ENCODE measurements at places on chromosomes 7 and 10.

GRCh38 chr10:34017281-34017680 is 682.8 kb upstream of the NRP1 start:
- no peak for DNase-seq

- no peak for DNase-seq
Measured at GRCh38 chr7:15607529-15608210, 45.9 kb upstream of the AGMO start.

- DNase-seq = peak; percentile 54
Measured at GRCh38 chr7:82624337-82624736, 180.8 kb upstream of the CACNA2D1 start.

DNA sequence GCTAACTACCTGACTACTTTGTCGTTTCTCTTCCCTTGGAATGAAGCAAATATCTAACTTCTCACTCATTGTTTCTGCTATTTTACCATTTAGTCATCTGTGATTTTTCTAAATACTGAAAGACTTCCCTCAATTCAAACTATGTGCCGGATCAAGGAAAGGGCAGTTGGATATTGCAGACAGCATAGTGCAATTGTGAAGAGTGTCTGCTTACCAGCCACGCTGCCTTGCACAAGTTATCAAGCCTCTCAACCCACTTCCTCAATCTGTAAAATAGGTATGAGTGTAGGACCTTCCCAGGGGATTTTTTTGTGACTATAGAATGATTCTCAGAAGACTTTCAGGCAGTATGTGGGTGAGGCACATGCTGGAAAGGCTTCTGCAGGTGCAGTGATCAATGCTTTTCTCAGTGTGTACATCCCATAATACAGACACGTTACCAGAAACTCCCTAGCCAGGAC is 54.3 kb downstream of the EGFR start:
- DNase-seq = no peak

DNA sequence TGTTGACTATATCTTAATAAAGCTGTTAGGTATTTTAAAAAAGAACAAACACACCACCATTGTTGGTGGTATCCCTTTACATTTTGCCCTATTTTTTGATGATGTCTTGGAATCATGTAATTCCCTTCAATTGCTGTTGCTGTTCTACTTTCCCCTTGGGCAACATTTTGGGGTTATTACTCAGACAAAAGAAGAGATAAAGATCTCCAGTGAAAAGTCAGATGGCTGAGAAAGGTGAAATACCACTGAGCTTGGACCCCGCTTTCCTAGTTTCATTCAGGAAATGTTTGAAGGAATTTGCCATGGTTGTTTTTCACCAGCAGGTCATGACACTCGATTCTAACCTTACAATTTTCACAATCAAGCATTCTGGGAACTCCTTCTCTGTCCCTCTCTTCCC is 84.6 kb downstream of the MACC1 start:
- no peak for DNase-seq

- no peak for DNase-seq
Measured at GRCh38 chr7:98211676-98212531, 665 bp downstream of the BHLHA15 start.

DNA sequence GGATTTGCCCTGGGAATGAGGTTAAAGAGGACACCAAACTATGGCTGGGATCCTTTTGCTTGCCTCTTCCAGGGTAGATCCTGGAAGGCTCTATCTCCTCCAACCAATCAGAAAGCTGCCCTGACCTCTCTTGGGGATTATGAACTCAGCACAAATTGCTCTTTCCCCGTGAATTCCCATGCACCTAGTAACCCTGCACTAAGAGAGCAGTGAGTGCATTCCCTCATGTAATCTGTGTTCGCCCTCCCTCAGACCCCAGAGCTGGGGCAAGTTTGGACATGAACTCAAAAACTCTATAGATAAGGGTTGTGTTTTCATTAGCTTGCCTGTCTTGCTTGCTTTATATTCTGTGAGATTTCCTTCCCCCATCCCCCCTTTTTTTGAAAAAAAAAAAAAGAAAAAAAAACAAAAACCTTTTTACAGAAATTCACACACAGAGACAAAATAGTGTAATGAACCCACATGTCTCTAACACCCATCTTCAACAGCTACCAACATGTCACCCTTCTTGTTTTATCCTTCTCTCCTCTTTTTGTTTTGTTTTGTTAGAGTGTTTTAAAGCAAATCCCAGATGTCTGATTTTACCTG is 225.5 kb upstream of the TCF7L2 start:
- no peak for DNase-seq

DNA sequence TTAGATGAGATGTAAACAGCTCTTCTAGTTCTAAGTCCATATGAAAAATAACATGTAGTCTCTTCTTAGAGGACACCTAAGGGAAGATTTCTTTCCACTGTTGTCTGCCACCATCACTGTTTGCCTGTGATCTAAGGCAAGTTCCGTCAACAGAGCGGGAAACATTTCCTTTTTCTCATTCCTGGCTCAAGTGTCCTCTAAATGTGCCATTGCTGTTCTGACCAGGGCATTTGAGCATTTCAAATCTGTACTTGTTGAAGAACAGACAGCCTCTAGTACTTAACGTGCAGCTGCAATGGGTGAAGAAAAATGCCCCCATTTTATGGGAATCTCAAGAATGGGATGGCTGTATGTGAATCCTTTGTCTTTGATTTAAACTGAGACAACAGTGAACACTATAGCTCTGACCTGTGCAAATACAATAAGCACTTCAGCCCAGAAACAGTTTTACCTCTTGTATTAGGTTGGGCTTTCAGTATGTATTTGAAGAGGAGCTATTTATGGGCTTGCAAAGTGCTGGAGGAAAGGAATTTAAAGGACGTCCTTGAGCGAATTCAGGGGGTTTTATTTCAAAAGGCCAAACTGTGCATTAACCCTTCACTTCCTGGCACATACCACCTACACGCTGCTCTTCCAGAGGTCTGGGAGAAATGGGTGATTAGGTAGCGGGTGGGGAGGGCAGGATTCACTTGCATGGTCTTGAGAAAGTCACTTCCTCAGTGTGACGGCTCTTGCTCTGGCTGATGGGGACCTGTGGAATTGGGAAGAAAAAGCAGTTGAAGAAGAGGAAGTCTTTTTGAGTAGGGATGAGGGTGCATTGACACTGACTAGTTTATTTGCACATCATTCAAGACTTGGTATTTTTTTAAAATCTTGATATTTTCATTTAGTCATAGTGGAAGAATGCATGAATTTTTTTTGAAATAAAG is 66.1 kb downstream of the THNSL1 start:
- DNase-seq = no peak

DNA sequence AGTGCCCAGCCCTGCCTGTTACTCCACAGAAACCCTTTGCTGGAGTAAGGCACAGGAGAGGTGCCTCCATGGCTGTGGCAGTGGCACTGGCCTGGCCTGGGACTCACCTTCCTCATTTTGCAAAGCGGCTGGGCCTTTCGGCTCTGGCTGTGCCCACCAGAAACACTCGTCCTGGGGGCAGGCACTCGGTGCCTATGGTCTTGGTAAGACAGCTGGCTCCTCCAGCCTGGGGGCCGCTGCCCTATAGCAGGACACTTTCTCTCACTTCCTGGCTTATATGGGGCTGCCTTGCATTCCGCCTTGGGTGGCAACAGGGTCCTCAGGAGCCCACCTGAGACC is 13.2 kb downstream of the ZMIZ1 start:
- no peak for DNase-seq

- DNase-seq = no peak
Measured at GRCh38 chr7:119925581-119926289, 347.2 kb upstream of the KCND2 start.

GRCh38 chr7:29229066-29229465 is 34.5 kb downstream of the CHN2 start:
- no peak for DNase-seq

DNA sequence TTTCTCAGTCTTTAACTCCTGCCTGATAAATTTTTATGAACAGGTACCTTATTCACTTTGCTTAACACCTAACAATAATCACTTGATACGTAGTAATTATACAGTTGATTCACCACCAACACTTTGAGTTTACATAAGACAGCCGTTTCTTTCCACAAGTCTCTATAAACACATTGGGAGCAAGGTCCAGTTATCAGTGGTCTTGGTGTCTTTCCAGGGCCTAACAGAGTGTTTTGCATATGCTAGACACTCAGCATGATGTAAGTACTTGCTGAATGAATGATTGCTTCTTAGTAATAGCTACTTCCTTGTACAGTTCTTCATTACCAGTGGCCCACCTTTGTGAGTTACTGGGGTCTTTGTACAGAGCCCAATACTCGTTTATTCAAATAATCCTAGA is 6.4 kb downstream of the CLDN12 start:
- DNase-seq = no peak

GRCh38 chr10:7706534-7707073 is 3.5 kb downstream of the ITIH2 start:
- DNase-seq = no peak

- DNase-seq = no peak
Measured at GRCh38 chr10:20999699-21000098, 102.6 kb upstream of the NEBL start.

GRCh38 chr10:4079803-4080202 is 294.8 kb upstream of the KLF6 start:
- DNase-seq = no peak

- DNase-seq = no peak
Measured at GRCh38 chr10:133030126-133030525, 57.6 kb upstream of the ADGRA1 start.

- DNase-seq = peak; percentile 77
Measured at GRCh38 chr10:29596356-29596755, 38.4 kb downstream of the SVIL start.

DNA sequence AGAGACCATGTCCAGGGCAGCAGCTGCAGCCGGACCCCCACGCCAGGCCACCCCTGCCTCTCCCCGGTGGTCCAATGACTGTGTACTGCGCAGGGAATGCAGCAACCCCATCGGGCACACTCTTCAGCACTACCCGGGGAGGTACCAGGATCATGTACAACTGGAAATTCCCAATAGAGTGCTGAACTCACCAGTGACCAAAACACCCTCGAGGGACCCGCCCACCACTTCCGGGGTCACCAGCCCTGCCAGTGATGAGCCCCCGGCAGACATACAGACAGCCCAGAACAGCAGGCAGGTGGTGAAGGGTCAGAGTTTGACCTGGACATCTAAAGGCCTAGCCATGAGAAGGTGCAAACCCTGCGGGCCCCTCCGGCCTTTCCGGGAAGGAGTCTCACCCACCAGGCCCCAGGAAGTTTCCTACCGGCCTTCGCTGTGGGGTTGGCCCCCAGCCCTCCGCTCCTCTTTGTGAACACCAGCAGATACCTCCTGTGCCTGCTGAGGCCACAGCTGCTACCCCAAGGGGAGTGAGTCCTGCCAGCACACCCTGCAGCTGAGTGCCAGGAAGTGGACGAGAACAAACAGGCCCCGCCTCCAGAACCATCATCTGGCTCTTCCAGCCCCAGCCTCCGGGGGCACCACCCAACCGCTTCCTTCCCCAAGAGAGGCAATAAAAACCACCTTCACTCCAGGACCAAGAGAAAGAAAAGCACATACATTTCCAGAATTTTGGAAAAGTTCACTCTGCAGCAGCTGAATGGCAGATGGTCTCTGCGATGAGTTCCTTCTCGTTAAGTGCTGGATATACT is 5.0 kb upstream of the ANKRD61 start:
- DNase-seq = peak; percentile 94

DNA sequence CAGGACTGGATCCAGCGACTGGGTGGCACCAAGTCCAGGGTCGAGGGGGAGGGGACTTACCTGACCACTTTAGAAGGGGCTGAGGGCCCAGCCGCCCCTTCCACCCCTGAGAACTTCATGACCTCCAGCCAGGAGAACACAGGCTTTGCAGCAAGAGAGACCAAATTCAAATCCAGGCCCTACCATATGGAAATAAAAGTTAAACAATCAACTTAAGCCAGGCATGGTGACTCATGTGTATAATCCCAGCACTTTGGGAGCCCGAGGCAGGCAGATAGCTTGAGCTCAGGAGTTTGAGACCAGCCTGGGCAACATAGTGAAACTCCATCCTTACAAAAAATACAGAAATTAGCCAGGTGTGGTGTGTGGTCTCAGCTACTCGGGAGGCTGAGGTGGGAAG is 61.9 kb downstream of the COL13A1 start:
- no peak for DNase-seq

- no peak for DNase-seq
Measured at GRCh38 chr7:44228571-44229350, 28.0 kb downstream of the YKT6 start.

GRCh38 chr10:131252567-131253276 is 58.8 kb downstream of the TCERG1L start:
- DNase-seq = no peak

- DNase-seq = no peak
Measured at GRCh38 chr10:42419789-42420188, 218.6 kb downstream of the ZNF33B start.

- DNase-seq = no peak
Measured at GRCh38 chr7:106793015-106793975, 71.8 kb upstream of the PIK3CG start.

DNA sequence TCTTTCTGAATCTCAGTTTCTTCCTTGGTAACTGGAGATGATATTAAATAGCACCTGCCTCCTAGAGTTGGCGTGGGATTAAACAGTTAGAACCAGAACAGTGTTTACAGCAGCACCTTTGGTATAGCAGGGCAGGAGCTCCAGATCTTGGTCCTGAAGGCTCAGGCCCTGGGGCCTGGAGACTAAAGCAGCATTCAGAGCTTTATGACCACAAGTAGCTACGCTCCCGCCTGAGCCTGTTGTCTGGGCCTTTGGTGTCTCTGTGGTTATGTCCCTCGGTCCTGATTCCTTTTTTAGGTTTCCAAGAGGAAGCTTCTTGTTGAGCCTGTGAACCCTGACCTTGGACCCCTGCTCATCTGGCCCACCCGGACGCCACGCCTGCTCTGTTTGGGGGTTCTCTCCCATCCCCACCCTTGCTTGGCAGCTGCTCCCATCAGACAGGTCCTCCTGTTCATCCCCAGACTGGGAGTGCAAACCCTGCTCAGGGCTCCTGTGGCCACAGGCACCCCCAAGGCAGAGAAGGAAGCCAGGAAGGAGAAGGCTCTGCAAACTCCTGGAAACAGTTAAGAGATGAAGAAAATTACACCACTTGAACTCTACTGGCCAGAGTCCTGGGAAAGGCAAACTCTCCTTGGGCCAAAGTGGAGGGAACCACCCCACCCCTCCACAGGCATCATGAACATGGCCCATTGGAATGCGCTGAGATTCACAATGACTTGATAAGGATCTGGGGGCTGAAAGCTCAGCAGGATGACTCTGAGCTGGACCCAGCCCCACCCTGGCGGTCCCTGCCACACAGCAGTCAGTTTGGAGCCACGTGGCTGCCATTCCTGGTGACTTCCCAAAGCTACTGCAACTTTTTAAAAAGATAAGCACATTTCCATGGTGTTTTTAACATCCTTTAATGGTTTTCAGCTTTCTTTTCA is 50.1 kb upstream of the TMEM72 start:
- DNase-seq = no peak

- DNase-seq = no peak
Measured at GRCh38 chr10:125472010-125472607, 210.9 kb downstream of the TEX36 start.

All from inflammatory macrophage treated with lipopolysaccharide for 1 hour (primary cell).